ENCODE measurements at places on chromosomes 1 and 21.
A peak's percentile ranks its signal among the peaks of the same experiment; 100 is the strongest.

GRCh38 chr21:44914176-44914874 is 6.4 kb downstream of the ITGB2 start:
- no peak for DNase-seq

- DNase-seq: no peak
These were observed 8.5 kb upstream of the ACBD6 start for GRCh38 chr1:180510882-180511281.

DNA sequence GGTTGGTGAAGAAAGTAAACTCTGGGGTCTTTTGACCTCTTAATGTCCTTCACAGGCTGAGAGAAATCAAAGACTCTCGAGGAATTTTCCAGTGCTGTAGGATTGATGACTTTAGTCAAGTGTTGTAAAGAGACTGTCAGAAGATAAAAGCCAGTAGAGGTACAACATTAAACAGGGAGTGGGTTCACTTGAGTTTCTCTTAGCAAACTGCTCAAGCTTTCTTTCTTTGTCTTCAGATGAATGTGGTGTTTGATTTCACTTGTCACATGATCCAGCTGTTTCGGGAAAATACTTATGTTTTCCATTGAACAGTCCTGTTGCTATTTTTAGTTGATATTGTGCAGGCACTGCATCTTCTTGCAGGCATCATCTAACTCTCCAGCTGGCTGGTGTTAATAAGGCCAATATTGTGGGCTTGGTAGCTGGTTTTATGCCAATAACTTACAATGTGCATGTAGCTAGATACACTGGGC is 45.6 kb downstream of the XCL2 start:
- DNase-seq: no peak

DNA sequence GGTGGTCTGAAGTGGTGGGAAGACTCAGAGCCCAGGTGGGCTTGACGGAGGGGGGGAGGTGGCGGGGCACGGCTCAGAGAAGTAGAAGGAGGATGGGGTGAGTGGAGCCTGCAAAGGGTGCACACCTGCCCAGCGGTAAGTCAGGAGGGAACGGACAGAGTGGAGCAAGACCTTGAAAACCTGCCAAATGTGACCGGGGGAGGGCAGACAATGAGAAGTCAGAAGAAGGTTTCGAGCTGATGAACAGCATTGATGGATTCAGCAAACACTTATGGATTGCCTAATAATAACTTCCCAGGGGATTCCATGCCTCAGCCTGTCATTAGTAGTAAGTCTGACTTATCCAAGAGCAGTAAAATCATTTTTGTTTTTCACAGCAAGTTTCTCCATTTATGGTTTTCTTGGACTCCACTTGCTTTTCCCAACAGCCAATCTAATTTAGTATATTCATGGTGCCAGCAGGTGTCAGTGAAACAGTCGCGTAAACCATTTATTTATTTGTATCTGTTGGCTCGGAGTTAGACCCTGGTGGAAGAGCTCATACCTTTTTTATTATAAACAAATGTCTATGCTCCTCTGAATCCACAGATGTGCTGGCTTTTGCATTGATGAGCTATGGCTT is 279.1 kb downstream of the PCP4 start:
- no peak for DNase-seq

GRCh38 chr1:66211521-66211920 is 322.4 kb upstream of the SGIP1 start:
- DNase-seq: no peak

- DNase-seq: no peak
These were observed at the start of gene GPR153 for GRCh38 chr1:6260961-6261614. Gene GPR153 (minus strand): TSS chr1:6261098. CDS start chr1:6254905, 6,193 bp downstream.

DNA sequence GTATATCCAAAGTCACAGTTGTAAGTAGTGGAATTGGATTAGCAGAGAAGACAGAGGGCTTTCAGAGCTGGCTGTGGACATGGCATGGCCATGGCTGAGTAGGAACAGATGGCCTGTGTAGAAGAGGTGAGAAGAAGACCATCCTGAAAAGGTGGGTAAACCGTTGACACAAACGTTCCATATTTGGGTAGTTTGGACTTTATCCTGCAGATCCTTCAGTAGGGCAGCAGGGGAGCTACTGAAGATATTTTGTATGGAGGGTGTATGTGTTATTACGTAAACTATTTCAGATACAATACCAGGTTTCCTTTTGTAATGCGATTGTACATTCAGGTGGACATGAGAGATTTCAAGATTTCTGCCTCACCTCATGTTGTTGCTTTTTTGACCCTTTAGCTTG is 1.6 kb downstream of the UTP11 start:
- DNase-seq: no peak

DNA sequence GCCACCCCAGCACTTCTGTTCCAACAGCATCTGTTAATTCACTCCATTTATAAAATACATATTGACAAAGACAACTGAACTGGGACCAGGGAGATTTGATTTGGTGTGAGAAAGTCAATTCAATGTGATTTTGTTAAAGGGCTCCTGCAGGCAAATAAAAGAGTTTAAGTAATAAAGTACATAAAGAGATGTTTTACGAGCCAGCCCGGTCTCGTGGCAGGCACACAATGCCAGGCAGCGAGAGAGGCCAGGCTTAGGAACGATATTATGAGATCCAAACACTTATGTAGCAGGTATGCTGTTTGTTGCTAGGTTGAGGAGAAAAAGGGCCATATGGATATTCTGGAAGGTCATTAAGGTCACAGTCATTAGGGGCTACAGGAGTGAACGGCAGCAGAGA is 227.1 kb downstream of the KCTD3 start:
- no peak for DNase-seq

GRCh38 chr1:113745425-113745824 is 13.9 kb downstream of the PHTF1 start:
- no peak for DNase-seq

DNA sequence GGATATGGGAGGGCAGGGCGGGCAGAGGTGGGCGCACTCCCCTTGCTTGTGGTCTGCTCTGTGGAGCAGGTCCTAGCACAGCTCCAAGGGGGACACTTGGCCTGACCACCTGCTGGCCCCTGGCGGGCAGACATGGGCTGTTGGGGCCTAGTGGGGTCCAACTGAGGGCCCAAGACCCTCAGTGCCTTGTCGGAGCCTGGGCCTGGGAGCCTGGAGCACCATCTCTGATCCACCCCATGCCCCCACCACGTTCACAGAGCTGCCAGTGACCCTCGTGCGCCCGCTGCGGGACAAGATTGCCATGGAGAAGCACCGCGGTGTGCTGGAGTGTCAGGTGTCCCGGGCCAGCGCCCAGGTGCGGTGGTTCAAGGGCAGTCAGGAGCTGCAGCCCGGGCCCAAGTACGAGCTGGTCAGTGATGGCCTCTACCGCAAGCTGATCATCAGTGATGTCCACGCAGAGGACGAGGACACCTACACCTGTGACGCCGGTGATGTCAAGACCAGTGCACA is 70.6 kb downstream of the OBSCN start:
- DNase-seq: no peak

- no peak for DNase-seq
These were observed 42.1 kb upstream of the LAX1 start for GRCh38 chr1:203722909-203723308.

- no peak for DNase-seq
These were observed 20.9 kb upstream of the PDXK start for GRCh38 chr21:43697758-43698643.

DNA sequence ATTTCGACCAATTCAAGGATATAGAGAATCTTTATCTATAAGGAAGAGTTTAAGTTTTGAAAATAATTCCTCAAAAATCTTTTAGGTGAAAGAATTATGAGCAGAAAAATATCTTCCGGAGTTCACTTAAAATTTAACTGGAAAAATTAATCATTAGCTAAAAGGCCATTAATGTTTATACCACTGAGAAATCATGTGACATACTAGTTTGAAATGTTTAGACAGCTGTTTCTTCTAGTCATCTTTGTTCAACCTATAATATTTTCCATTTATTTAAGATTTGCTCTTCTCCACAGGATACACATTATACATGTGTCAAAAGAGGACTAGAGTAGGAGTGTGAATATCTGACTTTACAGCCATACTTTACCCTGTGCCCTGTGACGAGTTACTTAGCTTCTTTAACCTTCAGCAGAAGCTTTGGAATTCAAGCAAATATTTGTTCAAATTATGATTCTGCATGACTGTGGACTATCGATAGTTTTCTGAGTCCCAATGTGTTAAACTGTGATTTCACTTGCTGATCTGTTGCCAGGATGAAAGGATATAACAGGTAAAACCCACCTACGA is 374.8 kb downstream of the BRINP3 start:
- DNase-seq: no peak

- DNase-seq: no peak
These were observed 22.1 kb upstream of the GBP2 start for GRCh38 chr1:89147678-89148658.

GRCh38 chr1:19300211-19300610 is 11.6 kb upstream of the AKR7A3 start:
- DNase-seq: no peak

GRCh38 chr1:213389061-213389581 is 338.1 kb downstream of the RPS6KC1 start:
- DNase-seq: no peak

- DNase-seq: no peak
These were observed 157.8 kb upstream of the LRRC7 start for GRCh38 chr1:69409731-69410456.

DNA sequence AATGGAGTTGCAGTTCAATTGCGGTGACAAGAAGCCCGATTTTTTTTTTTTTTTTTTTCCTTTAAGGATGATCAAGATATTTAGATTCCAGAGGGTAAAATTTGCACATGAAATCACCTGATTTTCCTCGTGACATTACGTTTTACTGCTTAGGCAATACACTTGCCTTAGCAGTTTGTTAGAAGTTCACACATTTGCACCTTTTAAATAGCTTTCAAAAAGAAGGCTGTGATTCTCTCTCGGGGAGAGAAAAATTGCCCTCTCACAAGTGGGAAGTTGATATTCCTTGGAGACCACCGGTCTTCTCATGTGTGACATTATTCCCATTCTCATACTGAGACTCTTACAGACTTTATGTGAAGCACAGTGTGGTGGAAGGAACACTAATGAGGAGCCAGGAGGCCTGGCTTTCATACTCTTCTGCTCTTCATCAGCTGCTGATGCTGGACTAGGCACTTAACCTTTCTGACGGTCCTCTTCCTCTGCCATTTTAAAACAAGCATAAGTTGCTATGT is 69.8 kb upstream of the HSPA13 start:
- DNase-seq: no peak

DNA sequence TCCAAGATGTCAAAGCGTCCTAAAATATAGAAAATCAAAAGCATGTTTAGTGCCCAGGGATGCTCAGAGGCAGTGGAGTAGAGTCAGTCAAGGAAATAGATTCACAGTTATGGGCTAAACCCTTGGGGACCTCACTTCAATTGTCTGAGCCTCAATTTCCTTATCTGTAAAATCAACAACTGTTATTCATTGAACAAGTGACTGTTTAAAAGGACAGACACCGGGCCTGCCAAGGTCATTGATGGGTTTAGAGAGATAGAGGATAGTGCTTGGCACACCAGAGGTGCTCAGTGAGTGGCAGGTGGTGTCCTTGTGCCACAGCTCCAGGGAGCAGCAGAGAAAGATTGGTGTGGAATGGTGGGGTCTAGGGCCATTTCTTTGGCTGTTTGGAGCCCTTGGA is 12.8 kb downstream of the PLA2G5 start:
- DNase-seq: no peak

- DNase-seq: no peak
These were observed 83.0 kb upstream of the ZC3H12A start for GRCh38 chr1:37391211-37392011.

DNA sequence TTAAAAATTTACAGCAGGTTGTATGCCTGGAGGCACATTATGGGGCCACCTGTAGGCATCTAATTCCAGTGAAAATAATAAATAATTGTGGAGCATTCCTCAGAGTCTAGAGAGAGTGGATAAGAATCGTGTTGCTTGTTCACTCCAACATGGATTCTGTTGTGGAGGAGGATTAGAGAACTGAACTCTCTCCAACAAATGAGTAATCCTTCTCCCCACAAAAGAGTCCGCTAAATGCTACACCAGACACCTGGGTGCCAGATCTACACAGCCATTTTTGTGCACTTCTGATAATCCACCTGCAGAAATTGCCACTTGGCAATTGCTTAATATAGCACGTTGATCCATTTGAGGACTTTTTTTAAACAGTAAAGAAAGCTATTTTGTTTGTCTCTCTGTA is 113.7 kb upstream of the DPYD start:
- DNase-seq: no peak

GRCh38 chr21:38970765-38971164 is 165.0 kb downstream of the ETS2 start:
- DNase-seq: no peak

- DNase-seq: peak; percentile 59
These were observed 153.4 kb downstream of the FMN2 start for GRCh38 chr1:240244968-240245628.

GRCh38 chr1:70891051-70891843 is 156.4 kb downstream of the PTGER3 start:
- no peak for DNase-seq

DNA sequence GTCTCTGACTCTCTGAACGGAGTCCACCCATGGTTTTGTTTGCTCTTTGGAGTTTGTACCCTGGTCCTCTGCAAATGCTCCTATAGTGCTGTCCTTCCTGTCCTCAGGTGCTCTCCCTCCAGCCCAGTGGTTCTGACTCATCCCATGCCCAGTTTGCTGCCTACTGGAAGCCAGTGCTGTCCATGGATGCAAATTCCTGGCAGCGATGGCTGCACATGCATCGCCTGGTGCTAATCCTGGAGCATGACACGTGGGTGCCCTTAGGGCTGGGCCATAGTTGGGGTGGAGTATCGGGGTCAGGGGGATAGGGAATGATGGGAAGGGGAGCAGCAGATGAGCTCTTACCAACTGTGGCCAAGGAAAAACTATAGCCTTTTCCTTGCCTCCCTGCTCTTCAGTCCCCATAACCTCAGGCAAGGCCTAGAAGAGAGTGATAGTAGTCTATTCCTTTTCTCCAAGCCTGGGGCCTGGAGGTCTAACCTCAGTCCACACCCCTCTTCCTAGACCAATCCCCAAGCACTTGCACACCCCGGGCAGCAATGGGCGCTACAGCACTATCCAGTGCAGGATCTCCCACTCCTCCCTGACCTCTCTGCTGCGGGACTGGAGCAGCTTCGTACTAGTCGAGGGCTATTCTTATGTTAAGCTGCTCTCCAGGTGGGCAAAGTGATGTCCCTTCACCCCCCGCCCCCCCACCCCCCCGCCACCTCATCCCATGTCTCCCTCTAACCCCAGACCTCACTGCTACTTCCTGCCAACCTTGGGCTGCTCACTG is 31.6 kb downstream of the HYI start:
- no peak for DNase-seq

- no peak for DNase-seq
These were observed 548.2 kb upstream of the ADGRL4 start for GRCh38 chr1:79554688-79555087.

- DNase-seq: no peak
These were observed 93.9 kb upstream of the USP24 start for GRCh38 chr1:55309053-55309452.

- DNase-seq: no peak
These were observed 5.2 kb downstream of the AGMAT start for GRCh38 chr1:15579683-15580047.

GRCh38 chr1:67579623-67580394 is 105.2 kb upstream of the GADD45A start:
- no peak for DNase-seq

GRCh38 chr21:17585875-17586450 is 26.7 kb downstream of the BTG3 start:
- peak; percentile 24 for DNase-seq

GRCh38 chr21:33490991-33491372 is 534 bp downstream of the DNAJC28 start:
- DNase-seq: no peak

GRCh38 chr1:6127587-6128163 is 52.4 kb downstream of the CHD5 start:
- DNase-seq: no peak

Data from non-pigmented ciliary epithelial cell (primary cell).